ENCODE measurements at places on chromosomes 2 and 18. TPM values are rescaled to one million over a fixed set of nuclear protein-coding genes. Genes with fewer than 3 reads are reported as not detected.

- DNase-seq = no peak
Measured at GRCh38 chr2:59029058-59029457, 787.9 kb upstream of the FANCL start.

DNA sequence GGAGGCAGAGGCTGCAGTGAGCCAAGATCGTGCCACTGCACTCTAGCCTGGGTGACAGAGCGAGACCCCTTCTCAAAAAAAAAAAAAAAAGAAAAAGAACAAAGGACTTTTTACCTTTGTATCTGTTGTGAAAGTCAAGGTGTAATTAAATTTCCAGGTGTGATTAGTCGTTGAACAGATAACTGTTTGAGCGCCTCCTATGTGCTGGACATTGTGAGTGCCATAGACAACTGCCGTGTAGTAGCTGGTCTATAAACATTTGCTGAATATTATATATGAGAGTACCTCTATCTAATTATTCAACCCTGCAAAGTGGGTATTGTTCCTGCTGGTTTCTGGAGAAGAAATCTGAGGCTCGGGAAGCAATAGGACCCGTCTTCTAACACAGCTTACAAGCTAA, 71.8 kb downstream of the ASAP2 start:
- no peak for DNase-seq

The ZNF521 gene
- total RNA-seq = 44.7 TPM

DNA sequence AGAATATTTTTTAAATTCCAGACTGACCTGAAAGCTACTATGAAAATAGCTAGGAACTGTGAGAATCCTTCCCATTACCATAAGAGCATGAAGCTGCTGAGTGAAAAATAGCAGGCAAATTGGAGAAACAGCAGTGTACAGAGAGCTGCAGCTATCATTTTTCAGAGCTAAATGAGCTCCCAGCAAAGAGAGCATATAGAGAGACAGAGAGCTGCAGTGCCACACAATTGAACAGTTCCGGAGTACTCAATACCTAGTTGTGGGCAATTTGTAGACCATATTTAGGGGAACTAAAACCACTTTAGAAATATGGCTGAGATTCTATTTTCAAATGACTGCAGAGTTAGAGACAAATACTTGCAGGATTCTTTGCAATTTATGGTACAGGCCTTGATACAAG, 645.3 kb downstream of the STK39 start:
- DNase-seq = no peak

The CREG2 gene
- total RNA-seq = not detected

- DNase-seq = peak; percentile 90
Measured at GRCh38 chr2:28390746-28391563, 1.7 kb upstream of the FOSL2 start.

Measured in IMR-90 (cell line).